ENCODE measurements at places on chromosomes 16 and 17.

DNA sequence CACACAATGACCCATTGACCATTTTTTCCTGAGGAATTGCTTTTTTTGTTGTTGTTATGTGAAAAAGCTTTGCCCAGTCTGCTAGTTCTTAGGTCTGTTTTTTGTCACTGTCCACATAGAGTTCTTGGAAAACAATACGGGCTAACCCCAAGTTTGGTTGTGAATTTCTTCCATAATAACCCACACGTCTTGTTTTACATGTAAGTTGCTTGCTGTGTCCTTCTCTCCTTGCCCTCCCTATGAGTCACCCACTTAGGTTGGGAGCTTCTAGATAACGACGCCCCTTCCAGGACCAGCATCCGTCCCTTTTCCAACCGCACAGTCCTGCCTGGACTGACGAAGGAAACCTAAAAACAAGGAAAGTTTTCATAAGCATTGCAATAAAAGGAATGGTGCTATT, 175.3 kb upstream of the HS3ST3A1 start:
- no peak for DNase-seq

DNA sequence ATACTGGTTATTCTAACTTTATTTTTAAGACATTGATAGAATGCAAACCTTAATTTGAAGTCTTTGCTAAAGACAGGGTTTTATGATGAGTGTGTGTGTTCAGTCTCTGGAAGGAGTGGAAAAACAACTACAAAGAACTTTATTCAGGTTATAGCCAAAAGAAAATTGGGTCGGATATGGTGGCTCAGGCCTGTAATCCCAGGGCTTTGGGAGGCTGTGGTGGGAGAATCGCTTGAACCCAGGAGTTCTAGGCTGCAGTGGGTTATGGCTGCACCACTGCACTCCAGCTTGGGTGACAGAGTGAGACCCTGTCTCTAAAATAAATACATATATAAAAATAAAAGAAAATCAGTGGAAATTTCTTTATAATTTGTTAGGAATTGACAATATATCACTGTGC, 581.5 kb upstream of the CA10 start:
- DNase-seq, result no peak

DNA sequence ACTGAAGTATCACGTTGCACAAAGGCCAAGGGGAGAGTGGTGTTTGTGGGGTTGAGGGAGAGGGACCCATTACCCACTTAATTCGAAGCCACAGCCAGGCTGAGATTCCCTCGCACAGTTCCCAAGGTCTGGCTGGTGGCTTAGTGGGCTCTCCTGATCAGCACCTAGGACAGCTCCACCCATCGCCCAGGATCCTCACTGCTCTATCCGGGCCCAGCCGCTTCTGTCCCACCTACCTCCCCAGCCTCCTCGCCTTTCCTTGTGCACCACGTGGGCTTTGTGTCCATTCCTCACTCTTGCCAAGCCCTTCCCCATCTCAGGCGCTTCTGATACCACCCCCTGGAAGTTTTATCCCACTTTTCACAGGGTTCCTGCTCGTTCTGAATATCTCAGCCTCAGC, 163.5 kb downstream of the CCT6B start:
- no peak for DNase-seq

DNA sequence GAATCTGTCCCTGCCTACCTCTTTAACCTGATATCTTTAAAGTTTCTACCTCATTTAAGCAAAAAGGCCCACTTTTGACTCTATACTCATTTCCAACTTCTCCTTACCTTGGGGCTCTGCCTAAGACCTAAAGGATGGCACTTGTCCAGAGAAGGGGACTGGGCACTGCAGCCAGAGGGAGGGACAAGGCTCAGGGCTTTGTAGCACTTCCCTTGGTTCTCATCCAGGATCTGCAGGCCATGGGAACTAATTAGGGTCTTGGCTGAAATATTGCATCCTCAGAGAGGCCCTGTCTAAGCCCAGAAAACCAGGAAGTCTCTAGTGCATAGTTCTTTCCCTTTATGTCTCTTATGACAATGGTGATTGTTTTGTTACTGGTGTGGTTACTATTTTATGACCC, 37.3 kb downstream of the IRX5 start:
- DNase-seq, result no peak

DNA sequence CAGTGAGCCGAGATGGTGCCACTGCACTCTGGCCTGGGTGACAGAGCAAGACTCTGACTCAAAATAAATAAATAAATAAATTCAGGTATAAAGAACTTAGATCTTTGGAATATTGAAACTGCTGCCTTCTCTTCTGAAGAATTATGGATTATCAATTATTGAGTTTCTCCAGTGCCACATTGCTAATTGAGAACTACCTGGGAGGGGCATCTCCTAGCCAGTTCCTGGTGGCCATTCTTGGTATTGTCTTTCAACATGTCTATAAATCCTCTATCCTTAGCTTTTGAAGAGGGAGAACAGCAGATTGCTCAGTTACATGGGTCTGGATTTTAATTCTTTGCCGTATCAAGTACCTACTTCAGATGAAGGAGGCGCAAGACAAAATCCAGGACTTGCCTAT, 29.2 kb downstream of the CALCOCO2 start:
- DNase-seq, result no peak

DNA sequence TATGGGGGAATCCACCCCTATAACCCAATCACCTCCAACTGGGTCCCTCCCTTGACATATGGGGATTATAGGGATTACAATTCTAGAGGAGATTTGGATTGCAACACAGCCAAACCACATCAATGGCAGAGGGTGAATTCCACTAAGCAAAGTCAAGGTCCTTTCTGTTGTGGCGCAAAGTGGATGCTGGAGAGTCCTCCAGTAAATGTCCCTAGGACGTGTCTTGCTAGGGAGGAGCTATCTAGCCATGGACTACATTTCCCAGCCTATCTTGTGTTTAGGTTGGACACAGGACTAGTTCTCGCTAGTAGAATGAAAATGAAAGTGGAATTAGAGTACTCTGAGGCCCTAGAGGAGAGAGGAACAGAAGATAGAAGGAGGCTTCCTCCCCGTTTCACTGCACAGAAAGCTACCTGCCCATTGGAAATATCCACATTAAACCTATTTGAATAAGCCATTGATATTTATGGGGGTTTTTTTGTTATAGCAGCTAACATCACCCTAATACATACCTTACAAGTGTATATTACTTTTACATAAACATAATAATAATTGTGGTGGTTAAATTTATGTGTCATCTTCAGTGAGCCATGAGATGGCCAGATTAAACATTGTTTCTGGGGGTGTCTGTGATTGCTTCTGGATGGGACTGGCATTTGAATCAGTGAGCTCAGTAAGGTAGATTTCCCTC, 56.7 kb upstream of the ERCC4 start:
- DNase-seq, result no peak

DNA sequence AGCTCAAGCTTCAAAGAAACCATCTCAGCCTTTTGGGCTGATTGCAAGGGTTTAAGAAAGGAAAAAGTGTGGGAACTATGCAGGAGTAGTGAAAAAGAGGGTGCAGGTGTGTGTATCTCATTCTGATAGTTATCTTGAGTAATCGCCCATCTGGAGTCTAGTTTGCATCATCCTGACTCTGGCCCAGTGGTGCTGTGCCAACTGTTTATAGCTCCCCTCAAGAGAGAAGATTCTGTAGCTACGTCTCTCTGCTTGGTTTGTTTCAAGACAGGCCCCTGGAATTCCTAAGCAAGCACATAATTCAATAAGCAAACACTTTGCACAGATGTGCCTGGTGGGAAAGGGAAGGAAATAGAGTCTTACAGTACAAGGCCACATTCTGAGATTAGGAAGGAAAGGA, 144.4 kb downstream of the HAPSTR1 start:
- no peak for DNase-seq

DNA sequence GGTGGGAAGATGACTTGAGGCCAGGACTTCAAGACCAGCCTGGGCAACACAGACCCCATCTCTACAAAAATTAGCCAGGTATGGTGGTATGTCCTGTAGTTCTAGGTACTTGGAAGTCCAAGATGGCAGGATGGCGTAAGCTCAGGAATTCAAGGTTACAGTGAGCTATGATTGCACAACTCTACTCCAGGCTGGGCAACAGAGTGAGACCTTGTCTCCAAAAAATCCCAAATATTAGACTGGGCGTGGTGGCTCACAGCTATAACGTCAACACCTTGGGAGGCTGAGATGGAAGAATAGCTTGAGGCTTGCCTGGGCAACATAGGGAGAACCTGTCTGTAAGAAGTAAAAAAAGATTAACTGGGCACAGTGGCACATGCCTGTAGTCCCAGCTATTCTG, 30.8 kb downstream of the SUZ12 start:
- no peak for DNase-seq

GRCh38 chr17:78107457-78107856, 21.1 kb downstream of the TMC6 start:
- no peak for DNase-seq

GRCh38 chr17:15502369-15503112, 35.1 kb upstream of the CDRT4 start:
- peak; percentile 64 for DNase-seq

DNA sequence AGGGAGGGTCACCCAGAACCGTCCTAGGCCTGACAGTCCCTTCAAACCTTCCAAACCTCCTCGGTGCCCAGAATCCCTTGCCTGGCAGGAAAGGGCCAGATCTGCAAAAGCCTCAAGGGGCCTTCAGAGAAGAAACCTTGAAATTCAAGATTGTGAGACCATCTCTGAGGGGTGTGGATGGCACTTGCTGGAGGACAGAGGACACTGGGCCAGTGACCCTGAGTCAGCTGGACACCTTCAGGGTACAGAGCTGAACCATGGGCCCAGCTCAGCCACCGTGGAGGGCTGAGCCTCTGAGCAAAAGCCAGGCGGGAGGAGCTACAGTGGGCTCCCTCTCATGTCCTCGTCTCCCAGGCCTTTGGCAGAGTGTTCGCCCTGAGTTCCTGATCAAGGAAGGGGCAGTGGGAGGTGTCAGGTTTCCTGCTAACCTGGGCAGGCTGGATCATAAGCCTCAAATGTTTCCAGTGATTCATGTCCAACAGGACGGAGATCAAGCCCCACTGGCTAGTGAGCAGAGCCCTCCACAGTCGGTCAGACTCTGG, 3.0 kb downstream of the PDILT start:
- DNase-seq, result no peak

GRCh38 chr17:76586741-76587487, 1.3 kb upstream of the ST6GALNAC2 start:
- no peak for DNase-seq

- no peak for DNase-seq
Measured at GRCh38 chr17:11105141-11105540, 135.9 kb upstream of the SHISA6 start.

- DNase-seq, result no peak
Measured at GRCh38 chr17:40699371-40699770, 4.2 kb downstream of the KRT24 start.

DNA sequence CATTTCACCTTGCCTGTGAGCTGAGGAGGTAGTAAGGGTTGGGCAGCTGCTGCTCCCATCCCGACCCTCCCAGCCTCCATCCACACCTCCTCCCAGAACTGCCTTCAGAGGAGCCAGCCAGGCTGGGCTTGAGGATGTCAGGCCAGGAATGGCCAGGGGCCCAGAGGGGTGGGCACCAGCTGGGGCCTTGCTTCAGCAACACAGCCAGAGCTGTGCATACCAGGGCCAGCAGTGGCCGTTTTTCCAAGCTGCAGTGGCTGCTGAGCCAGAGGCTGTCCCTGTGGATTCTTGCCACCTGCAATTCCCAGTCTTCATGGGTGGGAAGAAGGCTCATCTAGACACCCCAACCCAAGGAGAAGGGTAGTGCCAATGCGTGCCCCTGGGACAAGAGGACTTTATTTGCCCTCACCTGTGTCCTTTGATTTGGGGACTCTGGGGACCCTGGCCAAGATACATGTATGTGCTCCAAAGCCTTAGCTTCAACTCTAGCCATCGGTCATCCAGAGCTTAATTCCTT, 153.4 kb upstream of the SDK2 start:
- DNase-seq, result no peak

GRCh38 chr16:60558936-60559335, 1477.3 kb downstream of the CDH8 start:
- no peak for DNase-seq

- no peak for DNase-seq
Measured at GRCh38 chr17:63516910-63517824, 6.0 kb upstream of the KCNH6 start.

GRCh38 chr16:71473891-71474290, 11.8 kb upstream of the ZNF23 start:
- no peak for DNase-seq

- DNase-seq, result no peak
Measured at GRCh38 chr16:12535535-12536411, 267.9 kb downstream of the CPPED1 start.

GRCh38 chr17:37062021-37062420, 113.3 kb downstream of the AATF start:
- no peak for DNase-seq

DNA sequence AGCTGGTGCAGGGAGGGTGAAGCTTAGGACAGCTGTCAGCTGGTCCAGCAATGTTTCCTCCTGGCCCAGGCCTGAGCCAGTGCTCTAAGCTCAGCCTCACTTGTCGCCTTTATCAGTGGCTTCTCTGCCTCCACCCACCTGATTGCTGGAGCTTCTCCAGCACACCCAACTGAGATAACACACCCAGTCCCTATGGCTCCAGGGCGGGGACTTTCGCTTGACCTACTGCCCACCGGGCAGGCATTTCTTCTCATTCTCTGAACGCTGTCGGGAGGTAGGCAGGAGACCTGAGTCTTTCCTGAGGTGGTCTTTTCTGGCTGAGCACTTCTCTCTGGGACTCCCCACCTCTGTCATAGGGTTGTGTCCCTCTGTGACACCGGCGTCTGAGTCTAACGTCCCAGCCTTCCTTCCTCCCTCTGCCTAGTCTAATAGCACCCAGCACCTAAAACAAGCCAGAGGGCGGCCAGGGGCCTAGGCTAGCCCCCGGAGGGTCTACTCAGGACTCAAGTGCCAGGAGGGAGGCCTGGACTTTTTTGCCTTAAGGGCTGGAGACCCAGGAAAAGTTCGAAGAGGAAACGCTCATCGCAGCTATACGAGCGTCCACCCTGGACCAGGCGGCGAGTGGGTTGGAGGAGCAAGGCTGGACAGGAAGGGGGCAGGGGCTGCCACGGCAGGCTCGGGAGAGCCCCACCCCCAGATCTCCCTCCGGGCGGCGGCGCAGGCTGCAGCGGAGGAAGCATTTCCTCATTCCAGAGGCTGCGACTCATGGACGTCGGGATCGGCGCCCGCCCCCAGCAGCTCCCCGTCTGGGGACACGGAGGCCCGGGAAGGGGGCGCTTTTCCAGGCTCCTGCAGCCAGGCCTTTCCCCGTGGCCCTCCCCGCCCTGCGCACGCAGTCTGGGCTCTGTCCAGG, 756 bp downstream of the TAX1BP3 start:
- no peak for DNase-seq

- no peak for DNase-seq
Measured at GRCh38 chr16:31519759-31520431, 7.8 kb upstream of the AHSP start.

DNA sequence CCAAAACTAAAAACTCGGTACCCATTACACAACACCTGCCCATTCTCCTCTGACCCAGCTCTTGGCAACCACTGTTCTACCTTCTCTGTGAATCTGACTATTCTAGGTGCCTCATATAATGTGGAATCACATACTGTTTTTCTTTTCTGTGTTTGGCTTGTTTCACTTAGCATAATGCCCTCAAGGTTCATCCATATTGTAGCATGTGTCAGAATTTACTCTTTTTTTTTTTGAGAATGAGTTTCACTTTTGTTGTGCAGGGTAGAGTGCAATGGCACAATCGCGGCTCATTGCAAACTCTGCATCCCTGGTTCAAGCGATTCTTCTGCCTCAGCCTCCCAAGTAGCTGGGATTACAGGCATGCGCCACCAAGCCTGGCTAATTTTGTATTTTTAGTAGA, 59.5 kb upstream of the RBL2 start:
- DNase-seq, result no peak

GRCh38 chr16:86286991-86287663, 223.2 kb upstream of the FOXF1 start:
- no peak for DNase-seq
